ENCODE measurements at places on chromosomes 3 and 15.

DNA sequence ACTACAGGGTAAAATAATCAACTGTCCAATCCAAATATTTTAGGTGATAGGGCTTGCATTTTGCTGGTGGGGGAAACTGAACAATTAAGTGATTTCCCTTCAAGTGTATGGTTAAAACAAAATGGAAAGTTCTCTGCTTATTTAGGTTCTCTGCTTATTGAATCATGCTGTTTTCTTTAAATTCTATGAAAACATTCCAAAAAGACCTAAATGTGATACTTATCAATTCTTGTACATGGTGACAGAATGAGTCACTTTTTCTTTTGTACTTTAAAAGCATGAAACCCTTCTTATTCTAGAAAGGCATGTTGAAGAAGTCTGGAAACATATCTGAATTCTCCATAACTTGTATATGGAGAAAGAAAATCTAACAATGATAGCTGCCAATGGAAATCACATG is 192.6 kb downstream of the FMN1 start:
- DNase-seq = no peak

DNA sequence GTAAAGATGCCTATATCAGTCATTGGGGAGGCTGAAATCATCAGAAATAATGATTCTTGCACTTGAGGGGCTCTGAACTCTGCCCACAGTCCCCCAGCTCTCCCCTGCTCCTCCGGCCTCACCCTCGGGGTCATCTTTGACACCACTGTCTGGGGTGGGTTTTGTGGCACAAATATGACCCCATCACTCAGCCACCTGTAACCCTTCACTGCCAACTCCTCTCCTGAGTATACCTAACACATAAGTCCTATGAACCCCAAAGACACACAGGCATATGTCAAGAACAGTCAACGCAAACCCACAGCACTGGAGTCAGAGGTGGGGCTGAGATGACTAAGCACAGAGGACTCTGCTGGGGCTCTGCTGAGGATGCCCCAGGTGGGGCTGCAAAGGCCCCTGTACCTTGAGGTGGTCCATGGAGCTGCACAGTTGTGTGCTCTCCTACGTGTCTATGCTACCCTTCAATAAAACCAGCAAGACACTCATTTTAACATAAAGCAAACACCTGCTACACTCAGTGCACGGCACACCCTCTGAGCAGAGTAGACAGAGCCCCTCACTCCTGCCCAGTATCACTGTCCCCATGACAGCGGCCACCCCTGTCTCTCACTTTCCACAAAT is 29.9 kb downstream of the SLC41A3 start:
- DNase-seq = no peak

DNA sequence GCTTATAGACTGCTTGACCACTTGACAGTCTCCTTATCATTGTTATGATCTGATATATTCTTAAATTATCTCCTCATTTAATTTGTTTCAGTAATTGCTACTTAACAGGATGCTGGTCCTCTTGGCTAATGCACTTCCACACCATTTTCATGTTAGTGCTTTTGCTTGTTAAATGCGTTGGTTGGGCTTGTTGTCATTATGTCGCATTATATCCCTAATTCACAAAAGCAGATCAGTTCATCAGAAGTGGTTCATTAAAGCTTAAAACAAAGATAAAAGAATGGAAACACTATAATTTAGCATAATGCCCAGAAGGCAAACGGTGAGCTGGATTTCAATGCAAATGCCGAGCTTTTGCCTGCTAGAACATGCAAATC is 17.1 kb upstream of the EHHADH start:
- no peak for DNase-seq

DNA sequence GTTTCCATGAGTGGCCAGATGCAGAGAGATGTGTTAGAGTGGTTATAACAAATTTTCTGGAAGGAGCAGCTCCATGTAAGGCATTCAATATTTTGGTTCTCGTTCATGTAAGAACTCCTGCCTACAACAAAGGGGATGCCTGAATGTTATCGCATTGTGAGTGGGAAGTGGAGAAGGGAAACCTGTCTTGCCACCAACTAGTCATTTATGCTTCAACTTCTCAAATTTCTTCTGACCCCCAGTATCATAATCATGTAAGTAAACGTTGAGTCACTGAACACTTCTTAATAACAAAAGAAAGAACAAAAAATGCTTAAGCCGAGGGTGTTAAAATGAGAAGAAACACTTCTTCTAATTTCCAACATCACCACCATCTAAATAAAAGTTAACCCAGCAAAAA is 62.0 kb upstream of the MRPL3 start:
- no peak for DNase-seq

GRCh38 chr3:112671930-112672715 is 31.2 kb upstream of the CCDC80 start:
- DNase-seq = no peak

DNA sequence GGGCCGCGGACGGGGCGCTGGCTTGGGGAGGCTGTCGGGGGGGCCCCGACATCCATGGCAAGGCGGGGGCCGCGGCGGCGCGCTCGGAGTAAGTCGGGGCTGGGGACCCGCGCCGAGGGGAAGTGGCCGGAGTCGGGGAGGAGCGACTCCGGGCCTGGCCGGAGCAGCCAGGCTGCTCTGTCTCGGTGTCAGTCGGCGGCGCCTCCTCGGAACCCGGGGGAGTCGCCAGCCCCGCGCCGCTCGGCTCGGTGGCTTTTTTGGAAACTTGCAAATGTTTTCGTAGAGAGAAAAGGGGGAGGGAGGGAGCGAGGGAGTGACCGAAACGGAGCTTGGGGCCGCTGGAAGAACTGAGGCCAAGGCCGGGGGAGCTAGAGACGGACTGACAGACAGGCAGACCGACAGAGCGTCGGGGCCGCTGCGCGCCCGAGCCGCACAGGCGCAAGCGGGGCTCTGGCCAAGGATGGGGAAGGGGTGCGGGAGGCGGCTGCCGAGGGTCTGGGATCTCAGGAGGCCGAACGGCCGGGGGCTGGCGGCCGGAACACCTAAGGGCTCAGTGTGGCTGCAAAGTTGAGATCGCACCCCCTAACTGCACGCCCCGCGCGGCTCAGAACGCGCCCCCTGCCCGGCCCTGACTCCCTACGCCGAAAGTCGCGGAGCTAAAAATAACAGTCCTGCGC is 5.0 kb downstream of the PTH1R start:
- DNase-seq = no peak

- DNase-seq = no peak
Observed at GRCh38 chr3:114896978-114897377, 250.1 kb downstream of the ZBTB20 start.

GRCh38 chr3:183046883-183047282 is 52.4 kb downstream of the MCCC1 start:
- DNase-seq = no peak

GRCh38 chr15:42955518-42955917 is 34.9 kb upstream of the TTBK2 start:
- DNase-seq = no peak

DNA sequence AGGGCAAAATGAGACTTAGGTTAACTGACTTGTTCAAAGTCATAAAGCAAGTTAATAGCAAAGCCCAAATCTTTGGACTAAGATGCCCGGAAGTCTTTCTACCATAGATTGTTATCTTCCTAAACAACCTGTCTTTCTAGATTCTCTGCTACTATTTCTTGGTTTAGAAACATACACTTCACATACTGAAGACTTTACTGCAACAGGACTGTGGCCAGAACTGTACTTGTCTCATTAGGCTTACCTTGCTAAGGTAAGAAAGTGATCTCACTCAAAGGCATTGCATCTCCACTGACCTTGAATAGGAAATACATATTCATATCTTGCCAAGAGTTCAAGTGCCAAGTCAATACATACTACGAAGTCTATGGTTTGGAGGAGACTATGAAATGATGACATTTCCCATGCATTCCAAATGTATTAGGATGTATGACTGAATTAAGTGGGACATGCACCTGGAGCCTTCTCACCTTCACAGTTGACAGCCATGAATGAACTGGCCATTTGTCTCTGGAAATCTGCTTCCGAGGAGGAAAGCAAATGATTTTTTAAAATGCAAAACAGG is 5.0 kb downstream of the ZDHHC3 start:
- no peak for DNase-seq

DNA sequence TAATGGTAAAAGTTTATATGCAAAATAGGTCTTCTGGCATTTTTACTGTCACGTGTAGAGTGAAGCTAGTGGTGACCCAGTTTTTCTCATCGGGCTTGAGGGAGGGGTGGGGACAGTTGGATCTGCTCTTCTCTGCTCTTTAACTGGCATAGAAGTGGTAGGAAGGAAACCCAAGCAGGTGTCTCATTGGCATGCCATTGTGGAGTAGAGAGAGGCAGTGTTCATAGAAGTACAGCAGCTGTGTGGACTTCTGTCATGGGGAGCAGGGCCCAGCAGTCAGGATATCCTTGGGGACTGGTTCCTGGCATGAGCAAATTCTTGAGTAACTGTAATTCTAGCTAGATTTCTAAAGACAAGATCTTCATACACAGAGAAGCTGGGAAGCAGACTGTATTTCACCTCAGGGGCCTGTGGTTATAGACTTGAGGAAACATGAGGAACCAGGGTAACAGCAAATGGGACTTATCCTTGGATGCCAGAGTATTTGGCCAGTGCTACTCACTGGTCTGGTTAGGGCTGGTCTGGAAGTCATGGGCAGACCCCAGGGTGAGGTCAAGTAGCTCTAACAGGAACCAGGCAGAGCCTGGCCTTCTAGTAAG is 42.9 kb downstream of the CDIN1 start:
- no peak for DNase-seq

GRCh38 chr3:39141171-39141995 is 12.0 kb downstream of the CSRNP1 start:
- DNase-seq = no peak

DNA sequence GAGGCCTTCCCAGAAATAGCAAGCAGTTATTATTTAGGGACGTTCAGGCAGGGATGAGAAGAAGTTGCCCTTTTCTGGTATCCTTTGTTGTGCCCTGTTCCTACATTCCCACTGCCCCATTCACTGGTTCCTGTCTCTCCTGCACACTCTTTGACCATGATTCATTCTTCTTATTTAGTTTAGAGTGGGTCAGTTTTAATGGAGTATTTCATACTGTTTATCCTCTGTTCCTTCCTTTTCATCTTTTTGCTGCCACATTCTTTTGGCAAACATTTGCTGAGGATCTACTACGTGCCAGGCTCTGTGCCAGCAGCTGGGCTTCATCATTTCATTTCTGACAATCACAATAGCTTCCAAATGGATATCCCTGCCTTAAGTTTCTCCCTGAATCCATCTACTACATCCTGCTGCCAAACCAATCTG is 11.8 kb upstream of the EID1 start:
- no peak for DNase-seq

- peak; percentile 32 for DNase-seq
Observed at GRCh38 chr3:170277833-170278580, 55.8 kb downstream of the PRKCI start.

DNA sequence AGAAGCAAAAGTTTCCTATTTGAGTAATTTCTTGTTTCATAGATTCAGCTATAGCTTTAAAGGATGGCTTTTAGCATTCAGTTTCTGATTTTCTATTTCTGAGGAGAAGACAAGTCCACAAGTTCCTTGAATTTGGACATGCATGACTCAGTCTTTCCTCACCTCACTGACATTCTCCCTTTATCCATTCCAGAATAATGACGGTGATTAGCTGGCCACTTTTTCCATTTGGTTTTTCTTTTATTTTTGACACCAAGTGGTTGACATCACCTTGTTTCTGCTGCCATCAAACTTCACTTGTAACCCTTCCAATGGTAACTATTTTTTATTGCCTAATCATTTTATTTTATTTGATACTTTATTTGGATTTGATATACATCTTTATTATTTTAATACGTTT is 404.4 kb upstream of the KCNMB2 start:
- no peak for DNase-seq

GRCh38 chr3:71226565-71227269 is 356.8 kb downstream of the FOXP1 start:
- DNase-seq = peak; percentile 73

DNA sequence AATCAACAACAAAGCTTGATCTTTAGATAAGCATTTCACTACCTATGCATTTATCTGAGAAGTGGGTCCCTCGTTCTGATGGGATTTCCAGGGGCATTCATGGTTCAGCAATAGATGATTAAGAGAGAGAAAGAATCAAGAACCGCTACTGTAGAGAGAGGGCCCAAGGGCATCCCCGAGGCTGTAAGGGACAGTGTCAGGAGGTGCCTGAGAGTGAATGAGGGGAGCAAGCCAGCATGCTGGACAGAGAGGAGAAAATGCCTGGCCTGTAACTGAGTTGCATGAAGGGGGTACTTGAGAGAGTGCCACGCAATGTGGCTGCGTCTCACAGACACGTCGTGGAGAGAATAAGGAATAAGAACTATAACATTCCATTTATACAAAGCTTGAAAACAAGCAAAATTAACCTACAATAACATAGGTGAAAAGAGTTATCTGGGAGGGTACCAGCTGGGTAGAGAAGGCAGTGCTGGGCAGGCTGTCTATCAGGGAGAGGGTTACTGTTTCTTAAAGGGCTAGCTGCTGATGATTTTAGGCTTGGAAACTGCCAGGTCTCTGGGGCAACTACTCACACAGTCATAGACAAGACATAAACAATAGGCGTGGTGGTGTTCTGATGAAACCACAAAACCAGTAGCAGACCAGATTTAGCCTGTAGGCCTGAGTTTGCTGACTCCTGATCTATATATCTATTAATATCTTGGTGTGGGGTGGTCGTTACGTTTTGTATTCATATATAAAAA is 374.6 kb upstream of the CFAP20DC start:
- DNase-seq = peak; percentile 53

- DNase-seq = no peak
Observed at GRCh38 chr3:173066044-173067004, 74.7 kb downstream of the SPATA16 start.

DNA sequence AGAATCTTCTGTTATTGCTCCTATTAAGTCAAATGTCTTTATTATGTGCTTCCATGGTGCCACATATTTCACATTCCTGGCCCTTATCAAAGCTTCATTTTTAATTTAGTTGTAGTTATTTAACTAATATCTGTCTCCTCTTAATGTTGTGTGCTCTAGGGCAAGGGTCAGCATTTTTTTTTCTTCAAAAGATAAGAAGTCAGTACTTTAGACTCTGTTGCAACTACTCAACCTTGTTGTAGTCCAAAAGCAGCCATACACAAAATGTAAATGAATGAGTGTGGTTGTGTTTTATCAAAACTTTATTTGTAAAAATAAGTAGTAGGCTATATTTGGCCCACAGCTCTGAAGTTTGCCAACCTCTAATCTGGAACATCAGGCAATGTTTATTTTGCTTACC is 394.7 kb upstream of the CBLB start:
- no peak for DNase-seq

DNA sequence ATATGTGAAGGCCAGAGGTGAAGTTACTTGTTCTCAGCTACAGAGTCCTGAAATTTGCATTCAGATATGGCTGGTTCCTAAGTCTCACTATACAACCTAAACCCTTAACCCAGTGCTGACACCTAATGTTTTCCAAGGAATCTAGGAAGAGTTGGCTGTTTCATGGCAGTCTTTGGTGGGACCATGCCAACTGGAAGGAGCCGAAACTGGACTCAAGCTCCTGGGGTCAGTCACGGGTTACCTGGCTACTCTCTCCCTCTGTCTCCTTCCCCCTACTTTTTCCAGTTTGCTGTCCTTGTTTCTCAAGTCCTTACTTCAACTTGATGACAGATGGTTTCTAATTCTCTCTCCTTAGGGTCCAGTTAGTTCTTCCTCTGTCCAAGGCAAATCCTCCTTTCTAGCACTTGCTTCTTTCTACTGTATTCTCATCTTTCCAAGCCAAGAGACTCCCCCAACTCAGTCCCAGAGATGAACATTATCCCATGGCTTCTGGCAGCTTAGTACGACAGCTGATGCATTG is 88.6 kb upstream of the COL6A5 start:
- DNase-seq = no peak
